ENCODE measurements at places on chromosomes 3 and 15.

GRCh38 chr3:3783696-3784095 is 15.5 kb upstream of the LRRN1 start:
- DNase-seq, result no peak

GRCh38 chr3:187022403-187023029 is 92.2 kb downstream of the ST6GAL1 start:
- no peak for DNase-seq

DNA sequence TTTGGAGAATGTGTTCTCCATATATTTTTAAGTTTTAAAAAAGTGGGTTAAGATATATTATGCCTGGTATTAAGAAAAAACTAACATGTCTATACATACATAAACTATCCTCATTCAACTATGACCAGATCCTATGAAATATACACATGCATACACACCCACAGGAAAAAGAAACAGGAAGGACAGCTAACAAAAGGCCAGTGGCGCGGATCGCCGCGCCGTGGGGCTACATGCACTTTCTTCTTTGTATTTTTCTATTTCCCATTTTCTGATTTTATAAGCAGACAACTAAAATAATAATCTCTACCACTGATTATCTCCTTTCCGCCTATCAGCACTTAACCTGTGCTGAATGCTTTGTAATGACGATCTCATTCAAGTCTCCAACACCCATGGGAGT is 160.1 kb downstream of the OR4M2 start:
- DNase-seq, result no peak

- no peak for DNase-seq
Observed at GRCh38 chr15:52527911-52528563, 643 bp downstream of the MYO5A start.

DNA sequence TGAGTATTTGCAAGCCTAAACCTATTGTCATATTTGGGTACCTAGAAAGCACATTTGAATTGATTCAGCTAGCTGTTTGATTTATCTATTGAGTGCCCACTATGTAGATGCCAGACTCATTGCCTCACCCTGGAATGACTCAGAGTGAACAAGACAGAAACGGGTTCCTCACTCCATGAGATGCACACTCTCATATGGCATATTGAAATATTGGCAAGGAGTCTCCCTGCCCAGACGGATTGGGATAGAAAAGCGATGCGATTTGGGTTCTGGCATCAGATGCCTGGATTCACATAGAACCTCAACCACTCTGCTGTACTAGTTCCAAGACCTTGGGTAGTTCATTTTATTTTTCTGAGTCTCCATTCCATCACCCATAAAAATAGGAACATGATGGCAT is 22.5 kb downstream of the LRRN1 start:
- no peak for DNase-seq

GRCh38 chr3:162015856-162016255 is 519.2 kb downstream of the OTOL1 start:
- DNase-seq, result no peak

DNA sequence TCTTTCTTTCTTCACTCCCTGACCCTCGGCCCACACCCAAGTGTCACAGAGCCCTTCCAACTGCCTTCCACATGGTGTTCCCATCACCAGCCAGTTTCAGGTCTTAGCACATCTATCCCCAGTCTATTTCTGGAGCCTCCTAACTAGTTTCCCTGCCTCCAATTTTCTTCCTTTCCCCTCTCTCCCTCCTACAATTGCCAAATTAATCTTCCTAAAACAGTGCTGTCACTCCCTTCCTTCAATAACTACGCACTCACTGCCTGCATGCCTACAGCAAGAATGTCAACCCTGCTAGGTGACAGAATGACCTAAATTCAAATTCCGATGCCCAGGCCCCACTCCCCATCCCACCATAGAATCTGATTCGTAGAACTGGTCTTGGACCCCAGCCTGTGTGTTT is 36.1 kb upstream of the CA12 start:
- no peak for DNase-seq

GRCh38 chr3:141073580-141073979 is 22.4 kb downstream of the SPSB4 start:
- DNase-seq, result no peak

GRCh38 chr3:39138804-39139415 is 14.5 kb downstream of the CSRNP1 start:
- no peak for DNase-seq

DNA sequence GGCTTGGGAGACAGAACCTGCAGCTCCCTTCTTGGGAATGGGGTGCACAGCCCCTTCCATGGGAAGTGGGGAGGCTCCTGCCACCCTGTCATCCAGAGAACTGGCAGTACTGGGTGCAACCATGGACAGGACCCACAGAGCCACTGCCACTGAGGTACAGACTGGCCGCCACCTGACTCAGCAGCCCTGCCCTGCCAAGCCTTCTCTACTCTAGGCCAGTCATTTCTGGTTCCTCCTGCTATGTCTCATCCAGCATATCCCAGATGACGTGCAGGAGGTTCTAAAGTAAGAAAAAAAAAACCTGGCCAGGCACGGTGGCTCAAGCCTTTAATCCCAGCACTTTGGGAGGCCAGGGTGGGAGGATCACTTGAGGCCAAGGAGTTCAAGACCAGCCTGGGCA is 76.9 kb upstream of the RPL32 start:
- no peak for DNase-seq

DNA sequence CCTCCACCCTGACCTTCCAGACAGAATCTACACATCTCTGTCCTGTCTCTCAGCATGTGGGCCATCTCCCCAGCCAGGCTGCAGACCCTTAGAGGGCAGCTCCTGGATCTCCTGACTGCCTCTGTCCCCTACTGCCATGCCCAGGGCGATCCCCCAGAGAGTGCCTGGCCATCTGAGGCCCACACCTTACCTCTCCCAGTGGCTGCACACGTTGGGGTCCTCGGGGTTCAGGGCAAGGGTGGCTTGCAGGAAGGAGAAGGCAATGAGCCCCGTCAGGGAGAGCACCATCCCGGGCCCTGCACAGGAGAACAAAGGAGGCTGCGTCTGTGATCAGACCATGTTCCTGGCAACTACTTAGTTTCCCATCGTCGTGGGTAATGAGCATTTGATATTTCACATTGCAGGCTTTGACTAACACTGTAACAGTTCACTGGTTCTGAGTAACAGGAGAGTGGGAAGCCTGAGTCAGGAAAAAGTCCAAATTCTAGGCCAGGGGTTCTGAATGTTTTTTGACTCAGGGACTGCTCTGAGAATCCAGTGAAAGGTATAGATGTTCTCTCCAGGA is 125.4 kb downstream of the MEGF11 start:
- no peak for DNase-seq

GRCh38 chr3:65112751-65113300 is 425.0 kb upstream of the ADAMTS9 start:
- DNase-seq, result no peak

All from GOT3 (cell line).